ENCODE measurements at places on chromosomes 5 and 9.
A peak's percentile ranks its signal among the peaks of the same experiment; 100 is the strongest.

DNA sequence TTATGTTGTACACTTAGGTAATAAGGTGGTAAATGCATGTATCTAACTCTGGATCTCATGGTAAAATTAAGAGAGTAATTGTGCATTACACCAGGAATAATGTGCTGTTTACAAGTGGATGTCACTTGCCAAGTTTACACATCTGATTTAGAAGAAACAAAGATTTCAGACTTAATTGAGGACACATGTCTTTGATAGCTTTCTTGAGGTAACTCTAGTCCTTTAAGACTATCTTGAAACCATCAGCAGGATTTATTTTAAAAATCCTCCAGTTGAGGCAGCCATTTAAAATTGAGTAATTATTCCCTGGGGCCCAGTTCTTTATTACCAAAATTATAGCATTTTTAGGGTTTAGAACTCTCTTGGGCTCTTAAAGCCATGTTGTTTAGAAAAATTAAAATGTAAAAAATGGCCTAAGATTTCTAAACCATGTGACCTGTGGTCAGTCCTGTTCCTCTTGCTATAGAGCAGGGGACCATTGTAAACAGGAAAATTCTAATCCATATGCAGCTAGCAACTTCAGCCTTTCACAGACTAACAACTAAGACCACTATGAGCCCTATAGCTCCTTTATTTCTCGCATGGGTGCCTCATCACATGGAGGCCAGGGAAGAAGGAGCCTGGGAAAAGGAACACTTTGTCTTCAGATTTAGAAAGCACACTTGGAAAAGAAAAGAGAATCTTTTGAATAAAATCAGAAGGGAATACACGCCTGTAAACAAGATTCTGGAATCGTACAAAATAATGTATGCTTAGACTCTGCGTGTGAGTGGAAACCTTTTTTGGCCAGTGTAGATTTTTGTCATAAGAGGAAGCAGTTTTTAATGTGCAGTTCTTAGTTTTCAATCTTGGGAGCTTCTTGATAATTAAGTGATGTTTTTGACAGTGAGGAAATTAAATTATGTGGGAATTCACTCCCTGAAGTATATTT, 71.2 kb downstream of the ZSWIM6 start:
- DNase-seq, result no peak

DNA sequence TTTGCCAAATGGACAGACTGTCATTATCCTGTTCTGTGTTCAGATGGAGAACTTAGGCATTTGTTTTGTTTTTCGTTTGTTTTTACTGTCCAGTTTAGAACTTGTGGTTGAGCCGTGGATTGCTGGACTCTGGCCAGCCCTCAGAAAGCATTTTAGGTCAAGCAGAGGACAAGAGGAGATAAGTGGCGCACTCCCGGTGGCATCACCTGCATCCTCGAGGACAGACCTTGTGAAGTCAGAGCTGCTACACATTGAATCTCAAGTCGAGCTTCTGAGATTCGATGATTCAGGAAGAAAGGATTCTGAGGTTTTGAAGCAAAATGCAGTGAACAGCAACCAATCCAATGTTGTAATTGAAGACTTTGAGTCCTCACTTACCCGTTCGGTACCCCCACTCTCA, 8.9 kb downstream of the MTRR start:
- DNase-seq, result no peak

- no peak for DNase-seq
Measured at GRCh38 chr9:133044661-133045060, 13.9 kb downstream of the GTF3C5 start.

- no peak for DNase-seq
Measured at GRCh38 chr5:124280079-124280478, 466.4 kb downstream of the ZNF608 start.

GRCh38 chr5:26563979-26564378, 474.4 kb downstream of the CDH9 start:
- no peak for DNase-seq

DNA sequence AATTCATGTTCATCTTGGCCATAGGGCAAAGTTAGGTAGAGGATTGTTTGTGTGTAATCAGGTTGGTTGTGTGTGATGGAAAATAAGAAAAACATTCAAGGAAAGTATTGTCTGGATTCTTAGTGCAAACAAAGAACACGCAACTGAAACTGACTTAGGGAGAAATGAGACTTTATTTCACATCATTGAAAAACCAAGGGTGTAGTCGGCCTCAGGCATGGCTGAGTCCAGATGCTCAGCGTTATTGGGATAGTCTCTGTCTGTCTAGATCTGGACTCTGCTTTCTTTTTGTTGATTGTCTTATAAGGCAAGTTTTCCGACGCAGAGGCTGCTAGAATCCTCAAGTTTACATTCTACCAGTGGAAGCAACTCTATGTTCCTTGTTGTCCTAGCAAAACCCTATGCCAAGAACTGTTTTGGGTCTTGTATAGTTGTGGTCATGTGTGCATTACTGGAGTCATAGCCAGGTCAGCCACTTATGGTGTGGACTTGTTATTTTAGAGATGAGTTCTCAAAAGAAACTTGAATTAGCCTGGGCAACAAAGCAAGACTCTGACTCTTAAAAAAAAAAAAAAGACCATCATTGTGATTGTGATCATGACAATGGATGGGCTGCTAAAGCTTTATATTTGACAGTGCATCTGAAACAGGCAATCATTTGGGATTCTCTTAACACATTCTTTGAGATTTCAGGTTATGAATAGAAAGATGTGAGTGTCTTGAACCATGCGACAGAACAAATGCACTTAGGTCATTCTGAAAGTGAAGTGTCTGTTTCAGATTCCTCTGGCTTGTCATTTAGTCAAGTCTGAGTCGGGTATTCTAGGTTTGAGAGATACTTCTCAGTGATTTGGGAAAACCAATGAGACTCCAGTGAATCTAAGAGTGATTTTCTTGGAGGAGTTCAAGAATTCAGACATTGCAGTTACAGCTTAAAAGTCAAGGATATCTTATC, 82.6 kb downstream of the DOCK2 start:
- no peak for DNase-seq

GRCh38 chr5:14036514-14036913, 92.0 kb upstream of the DNAH5 start:
- no peak for DNase-seq

DNA sequence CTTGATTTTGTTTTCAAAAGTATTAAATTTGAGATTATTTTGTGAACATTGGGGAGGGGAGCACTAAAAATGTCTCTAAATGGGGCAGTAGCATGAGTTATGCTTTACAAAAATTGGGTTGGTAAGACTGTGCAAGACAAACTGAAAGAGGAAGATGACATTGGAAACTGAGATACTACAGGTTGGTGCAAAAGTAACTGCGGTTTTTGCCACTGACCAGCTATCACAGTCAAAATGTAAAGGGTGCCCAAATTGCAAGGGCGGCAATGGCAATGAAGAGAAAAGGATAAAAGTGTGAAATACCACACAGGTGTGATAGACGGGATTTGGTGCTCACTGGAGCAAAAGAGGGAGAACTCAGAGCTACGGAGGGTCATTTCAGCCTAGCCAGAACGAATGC, 124.0 kb downstream of the FANCC start:
- no peak for DNase-seq

DNA sequence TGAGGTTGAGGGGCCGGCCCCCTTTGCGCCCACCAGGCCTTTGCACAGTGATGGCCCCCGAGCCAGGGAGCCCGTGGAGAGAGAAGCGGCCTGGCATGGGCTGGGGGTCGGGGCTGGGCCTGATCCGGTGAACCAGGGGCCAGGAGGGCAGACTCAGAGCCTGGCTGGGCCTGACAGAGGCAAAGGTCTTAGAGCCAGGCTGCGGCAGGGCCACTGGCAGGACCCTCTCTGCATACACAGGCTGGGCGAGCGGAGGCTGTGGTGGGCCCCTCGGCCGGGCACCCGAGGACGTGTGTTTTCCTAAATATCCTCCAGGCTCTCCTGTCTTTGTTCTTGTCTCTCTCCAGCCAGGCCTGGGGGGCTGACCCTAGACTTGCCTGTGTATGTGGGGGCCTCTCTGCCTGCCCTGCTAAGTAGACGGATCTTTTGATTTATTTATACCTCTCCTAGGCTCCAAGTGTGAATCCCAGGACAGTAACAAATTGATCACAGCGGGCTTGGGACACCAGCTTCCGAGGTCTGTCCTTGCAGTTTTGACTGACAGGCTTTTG, 933 bp downstream of the NEK6 start:
- no peak for DNase-seq

GRCh38 chr9:76302947-76303550, 91.2 kb downstream of the RFK start:
- DNase-seq, result peak; percentile 31

DNA sequence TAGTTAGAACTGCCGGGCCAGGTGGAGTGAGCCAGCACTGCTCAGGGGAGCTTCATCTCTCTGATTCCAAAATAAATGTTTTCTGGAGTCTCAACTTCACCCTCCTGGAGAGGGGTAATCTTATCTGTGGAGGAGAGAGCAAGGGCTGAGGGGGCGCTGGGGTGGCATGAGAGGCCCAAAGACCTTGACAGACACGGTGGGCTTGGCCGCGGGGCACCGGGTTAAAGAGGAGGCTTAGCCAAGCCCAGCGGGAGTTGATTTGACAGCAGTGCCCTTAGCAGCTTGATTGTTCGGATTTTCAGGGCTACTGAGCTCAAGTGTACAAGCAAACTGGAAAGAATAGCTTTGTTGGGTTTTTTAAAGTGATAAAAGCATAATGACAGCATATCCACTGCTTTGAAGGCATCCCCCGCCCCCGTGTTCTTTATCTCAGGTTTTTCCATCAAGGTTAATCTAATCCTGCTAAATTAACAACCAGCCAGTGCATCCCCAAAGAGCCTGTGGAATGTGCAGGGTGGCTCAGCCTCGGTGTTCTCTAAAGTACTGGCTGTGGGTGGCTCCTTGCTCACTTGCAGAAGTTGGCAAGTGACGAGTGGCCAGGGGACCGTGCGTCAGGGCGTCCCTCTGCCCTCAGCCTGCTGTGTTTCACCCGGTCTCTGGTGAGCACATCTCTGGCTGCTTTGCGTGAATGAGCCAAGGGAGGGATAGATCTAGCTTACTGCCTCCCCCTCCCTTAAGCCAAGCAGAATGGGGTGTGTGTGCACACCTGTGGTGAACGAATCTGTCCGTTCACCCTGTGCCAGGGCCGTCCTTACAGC, 5.5 kb downstream of the QRFP start:
- no peak for DNase-seq

DNA sequence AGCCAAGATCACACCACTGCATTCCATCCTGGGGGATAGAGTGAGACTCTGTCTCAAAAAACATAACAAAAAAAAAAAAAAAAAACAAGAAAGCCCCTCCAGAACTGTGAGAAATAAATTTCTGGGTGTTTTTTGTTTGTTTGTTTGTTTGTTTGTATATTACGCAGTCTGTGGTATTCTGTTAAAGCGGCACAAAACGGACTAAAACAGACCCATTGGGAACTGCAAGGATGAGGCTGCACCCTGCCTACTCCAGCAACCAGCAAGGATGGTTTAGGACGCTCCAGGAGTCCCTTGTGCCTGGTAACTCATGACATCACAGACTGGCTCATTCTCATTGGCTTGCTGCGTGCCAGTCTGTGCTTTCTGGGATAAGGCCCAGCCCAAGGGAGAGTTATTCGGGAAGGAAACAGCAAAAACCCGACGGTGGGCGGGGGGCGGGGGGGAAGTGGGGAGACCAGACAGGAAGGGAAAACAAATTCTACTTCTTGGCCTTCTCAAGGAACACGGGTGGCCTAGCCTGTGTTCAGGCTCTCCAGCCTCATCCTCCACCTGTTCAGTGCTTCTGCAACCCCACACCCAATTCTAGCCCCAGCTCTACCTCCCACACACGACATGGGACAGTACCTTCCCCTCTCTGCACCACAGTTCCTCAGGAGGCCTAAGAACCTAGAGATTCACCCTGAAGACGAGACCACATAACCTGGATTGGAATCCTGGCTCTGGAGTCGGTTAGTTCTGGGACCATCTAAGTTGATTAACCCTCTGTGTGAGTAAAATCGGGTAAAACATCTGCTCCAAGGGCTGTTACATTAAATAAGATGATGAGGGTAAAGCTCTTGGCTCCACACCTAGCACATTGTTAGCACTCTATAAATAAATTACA, 2.8 kb downstream of the CD74 start:
- peak; percentile 72 for DNase-seq

GRCh38 chr5:82821846-82822633, 255.2 kb downstream of the TMEM167A start:
- DNase-seq, result no peak

DNA sequence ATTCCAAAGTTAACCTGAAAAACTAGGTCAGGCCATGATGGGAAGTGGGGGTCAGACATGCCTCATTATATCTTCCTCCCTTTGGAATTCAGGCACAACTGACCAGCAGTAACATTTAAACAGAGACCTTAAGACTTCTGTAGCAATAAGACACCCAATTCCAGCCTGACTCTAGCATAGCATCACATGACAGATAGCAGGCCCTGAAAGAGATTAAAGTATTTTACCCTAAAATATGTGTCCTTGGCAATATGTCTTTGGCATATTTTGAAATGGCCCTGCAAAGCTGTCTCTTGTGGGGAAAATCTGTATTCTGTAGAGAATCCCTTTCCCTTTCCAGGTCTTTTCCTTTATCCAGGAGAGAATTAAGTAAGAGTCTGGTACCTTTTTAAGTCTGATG, 34.3 kb downstream of the S1PR3 start:
- no peak for DNase-seq

- DNase-seq, result no peak
Measured at GRCh38 chr5:153511622-153512021, 21.2 kb downstream of the GRIA1 start.

GRCh38 chr9:72695365-72695764, 174.0 kb downstream of the TMC1 start:
- no peak for DNase-seq

- no peak for DNase-seq
Measured at GRCh38 chr9:84718476-84718875, 48.9 kb downstream of the NTRK2 start.

DNA sequence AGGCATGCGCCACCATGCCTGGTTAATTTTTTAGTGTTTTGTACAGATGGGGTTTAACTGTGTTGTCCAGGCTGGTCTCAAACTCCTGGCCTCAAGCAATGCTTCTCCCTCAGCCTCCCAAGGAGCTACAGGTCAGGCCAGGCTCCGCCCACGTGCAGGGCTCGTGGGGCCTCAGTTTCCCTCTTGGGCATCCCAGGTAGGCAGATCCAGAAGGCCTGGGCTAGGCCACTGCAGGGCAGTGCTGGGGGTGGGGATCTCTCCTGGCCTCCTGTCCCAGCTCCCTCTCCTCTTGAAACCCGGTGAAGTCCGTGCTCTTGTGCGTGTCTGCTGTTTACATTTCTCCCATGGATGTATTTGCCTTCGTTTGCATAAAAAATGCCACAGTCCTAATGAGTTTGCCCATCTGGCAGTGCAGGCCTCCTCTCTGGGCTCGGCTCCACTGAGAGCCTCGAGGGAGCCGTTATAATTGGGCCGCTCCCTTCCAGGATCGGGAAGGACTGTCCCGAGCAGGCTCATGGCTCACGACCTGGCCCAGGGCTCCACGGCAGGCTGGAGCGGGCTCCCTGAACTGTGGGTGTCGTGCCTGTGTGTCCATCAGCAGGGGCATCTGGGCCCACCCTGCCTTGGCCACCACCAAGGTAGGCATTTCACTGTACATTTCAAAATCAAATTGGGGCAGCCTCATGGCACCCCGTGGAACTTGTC, 52.6 kb upstream of the RUFY1 start:
- DNase-seq, result no peak

Data from CD4-positive, alpha-beta T cell treated with Interleukin-1 beta for 1 hour (primary cell).